ENCODE measurements at places on chromosomes 7 and 10.

DNA sequence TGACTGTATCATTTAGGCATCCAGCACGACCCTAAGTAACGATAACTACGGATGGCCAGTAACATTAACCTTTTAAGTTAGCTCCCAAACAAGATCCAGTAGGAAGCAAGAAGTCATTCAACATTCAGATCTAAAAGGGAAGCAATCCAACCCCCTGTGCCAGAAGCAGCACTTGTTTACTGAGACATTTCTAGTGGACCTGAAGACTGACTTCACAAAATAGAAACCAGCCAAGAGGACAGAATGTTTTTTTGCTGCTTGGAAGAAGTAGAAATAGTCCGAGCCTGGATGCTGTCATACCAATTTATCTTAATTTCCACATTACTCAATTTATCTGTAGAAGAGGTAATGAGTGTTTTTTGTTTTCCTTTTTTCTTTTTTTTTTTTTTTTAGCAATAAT, 88.0 kb upstream of the CTTNBP2 start:
- DNase-seq = no peak

- DNase-seq = no peak
These were observed 81.1 kb upstream of the TMEM72 start for GRCh38 chr10:44830022-44830421.

DNA sequence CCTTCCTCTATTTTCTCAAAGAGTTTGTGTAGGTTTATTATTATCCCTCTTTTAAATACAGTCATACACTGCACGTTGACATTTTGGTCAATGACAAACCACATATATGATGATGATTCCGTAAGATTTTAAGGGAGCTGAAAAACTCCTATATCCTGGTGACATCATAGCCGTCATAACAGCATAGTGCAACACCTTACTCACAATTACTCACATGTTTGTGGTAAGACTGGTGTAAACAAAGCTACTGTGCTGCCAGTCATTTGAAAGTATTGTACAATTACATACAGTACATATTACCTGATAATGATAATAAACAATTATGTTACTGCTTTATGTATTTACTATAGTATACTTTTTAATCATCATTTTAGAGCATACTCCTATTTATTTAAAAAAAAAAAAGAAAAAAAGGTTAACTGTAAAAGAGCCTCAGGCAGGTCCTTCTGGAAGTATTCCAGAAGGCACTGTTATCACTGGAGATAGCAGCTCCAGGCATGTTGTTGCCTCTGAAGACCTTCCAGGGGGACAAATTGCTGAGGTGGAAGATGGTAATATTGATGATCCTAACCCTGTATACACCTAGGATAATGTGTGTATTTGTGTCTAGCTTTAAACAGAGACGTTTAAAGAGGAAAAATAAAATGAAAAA, 123.3 kb upstream of the CDK1 start:
- no peak for DNase-seq

DNA sequence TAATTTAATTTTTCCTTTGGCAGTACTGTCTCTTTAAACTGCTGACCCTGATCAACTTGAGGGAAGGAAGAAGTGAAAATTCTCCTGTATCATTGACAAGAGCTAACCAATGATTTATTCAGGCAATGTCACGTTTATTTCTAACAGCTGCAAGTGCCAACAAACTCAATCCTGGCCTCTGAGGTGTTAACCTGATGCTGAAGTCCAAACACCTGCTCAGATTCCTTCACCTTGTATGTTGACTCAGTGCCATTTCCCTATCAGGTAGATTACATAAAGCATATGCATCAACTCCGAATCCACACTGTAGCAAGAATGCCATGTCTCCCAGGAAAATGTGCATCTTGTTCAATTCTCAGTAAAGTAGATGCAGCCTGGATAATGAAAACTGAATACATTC, 820.0 kb downstream of the XPNPEP1 start:
- DNase-seq = no peak

DNA sequence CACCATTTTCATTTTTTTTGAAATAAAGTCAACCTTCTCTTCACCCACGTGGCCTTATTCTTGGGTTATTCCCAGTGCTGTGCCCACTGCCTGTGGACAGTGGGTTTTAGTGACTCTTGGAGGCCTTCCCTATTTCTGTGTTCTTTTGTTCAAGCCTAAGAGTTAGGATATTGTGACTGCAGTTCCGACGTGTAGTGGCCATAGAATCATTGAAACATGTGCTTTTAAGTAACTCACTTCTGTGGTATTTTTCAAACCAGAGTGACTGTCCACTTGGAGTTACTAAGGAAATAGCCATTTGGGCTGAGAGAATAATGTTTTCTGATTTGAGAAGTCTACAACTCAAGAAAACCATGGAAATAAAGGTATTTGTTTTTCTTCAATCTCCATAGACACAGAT, 23.7 kb downstream of the TDRD1 start:
- DNase-seq = no peak

- no peak for DNase-seq
These were observed 63.1 kb downstream of the PYROXD2 start for GRCh38 chr10:98351831-98352402.

GRCh38 chr10:58868736-58869435, 307.6 kb upstream of the PHYHIPL start:
- DNase-seq = no peak

- no peak for DNase-seq
These were observed 52.2 kb upstream of the FXYD4 start for GRCh38 chr10:43318976-43319960.

- DNase-seq = peak; percentile 5
These were observed 47.3 kb downstream of the MYPN start for GRCh38 chr10:68156373-68157185.
